ENCODE measurements at places on chromosomes 2 and 18.

DNA sequence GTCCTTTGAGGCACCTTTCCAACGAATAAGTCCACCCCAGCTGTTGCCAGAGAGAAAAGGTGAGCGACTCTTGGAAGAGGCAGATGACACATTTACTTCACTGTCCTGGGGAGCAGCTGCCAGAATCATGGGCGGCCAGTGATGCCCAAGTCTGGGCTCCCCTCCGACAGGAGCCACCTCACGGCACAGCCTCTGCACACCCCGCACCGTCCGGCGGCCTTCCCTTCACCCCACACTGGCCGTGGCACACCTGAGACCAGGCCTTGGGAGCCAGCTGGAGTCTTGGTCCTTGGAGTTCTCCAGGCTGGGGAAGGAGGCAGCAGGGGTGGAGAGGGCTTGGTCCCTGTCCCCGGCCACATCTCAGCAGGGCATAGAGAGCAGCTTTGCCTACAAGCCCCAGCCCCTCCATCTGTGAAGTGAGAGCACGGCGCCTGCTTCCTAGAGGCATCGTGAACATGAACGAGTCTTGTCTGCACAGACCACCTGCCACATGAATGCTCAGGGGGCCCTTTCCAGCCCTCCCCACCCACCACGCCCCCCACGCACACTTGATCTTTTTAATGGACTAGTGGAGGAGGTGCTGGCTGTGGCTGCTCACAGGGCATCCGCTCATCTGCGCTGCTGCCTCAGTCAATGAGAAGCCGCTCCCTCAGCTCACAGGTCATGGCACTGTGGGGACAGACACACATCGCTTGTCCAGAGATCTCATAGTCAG lies 400.2 kb upstream of the MYT1L start:
- no peak for DNase-seq

DNA sequence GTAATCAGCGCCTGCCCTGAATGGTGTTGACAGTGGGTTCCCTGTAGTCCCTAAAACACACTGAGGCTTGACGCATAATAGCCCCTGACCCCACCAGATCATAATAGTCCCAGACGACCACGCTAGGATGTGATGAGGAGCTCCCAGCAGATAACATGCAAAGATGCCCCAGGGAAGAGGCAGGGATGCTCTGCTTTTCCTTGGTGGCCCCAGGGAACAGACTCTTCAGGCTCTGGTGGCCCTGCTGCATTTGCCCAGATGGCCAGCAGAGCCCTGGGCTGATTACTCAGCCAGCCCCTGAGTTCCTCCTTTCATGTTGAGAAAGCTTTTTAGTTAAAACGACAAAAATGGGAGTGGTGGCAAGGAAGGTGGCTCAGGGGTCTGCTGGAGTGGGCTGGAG lies 5.9 kb upstream of the NCKAP5 start:
- DNase-seq, result no peak

DNA sequence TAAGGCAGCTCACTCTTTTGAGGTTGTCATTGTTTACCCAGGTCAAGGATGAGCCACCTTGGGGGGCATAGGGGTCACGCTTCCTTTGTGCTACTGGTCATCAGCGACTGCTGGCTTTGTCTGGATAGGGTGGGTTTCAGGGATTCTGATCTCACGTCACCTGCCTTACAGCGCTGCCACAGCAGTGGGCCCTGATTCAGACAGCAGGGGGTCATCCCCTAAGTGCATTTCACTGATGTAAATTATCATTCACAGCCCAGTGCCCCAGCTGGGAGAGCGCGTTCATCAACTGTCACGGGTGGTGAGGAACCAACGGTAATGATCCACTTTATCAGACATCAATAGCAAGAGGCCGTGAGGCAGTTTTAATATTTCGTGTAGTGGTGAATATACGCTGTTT lies 291.2 kb downstream of the NEDD4L start:
- no peak for DNase-seq

DNA sequence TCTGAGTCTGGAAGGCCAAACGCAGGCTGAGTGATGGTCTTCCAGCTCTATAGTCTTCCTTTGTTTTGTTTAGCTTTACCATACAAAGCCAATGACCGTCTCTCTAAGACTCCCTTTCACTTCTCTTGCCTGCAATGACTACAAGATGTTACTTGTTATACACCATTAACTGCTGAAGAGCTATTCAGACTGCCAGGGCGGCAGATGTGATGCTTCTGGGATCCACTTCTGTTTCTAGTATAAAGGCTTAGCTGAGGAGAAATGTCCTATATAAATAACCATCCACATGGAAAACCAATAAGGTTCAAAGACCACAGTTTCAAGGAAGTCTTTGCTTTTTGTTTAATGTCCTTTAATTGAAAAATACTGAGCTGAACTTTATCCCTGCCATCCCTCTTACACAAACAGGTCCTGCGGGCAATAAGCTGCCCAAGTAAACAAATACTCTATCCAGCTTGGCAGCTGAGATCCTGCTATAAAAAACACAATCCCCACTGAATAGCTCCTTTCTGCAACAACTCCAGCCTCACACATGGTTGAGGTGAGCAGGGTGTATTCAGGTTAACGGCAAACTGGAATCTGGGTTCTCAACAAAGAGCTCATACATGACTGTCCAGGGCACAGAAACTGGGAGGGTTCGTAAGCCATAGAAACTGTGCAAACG lies 124.6 kb downstream of the VIT start:
- DNase-seq, result no peak

DNA sequence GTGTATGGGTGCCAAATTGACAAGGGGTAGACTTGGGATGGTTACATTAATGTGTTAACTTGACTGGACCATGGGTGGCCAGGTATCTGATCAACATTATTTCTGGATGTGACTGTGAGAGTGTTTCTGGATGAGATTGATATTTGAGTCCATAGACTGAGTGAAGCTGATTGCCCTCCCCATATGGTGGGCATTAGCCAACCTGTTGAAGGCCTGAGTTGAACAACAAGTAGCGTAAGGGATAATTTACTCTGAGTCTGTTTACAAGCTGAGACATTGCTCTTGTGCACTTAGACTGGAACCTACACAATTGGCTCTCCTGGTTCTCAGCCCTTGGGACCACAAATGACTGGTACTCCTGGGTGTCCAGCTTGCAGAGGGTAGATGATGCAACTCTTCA lies 240.1 kb downstream of the ASXL3 start:
- DNase-seq, result no peak

- no peak for DNase-seq
Observed at GRCh38 chr18:32271672-32272208, 81.9 kb downstream of the MEP1B start.

- no peak for DNase-seq
Observed at GRCh38 chr18:31716362-31716761, 32.0 kb upstream of the B4GALT6 start.

- DNase-seq, result no peak
Observed at GRCh38 chr2:65116645-65117044, 13.3 kb downstream of the RAB1A start.

DNA sequence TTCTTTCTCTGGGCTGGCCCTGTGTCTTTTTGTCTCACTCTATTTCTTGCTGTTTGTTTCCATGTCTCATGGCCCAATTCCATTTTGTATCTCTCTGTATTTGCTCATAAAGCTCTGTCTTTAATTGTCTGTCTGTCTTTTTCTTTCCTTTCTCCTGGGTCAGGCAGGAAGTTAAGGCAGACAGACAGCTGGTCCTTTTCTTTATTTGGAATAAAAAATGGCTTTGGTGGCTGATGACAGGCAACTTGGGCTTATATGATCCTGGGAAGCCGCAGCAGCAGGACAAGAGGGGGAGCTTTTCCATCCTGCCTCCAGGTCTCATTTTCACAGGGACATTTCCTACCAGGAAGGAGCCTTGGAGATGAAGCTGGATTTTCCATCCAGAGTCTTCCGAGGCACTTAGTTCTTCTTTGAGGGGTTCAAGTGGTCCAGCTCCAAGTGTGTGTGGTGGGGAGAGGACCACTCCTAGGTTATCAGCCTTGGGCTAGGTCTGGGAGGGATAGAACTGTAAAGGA lies 138.7 kb downstream of the TDRD15 start:
- DNase-seq, result no peak

DNA sequence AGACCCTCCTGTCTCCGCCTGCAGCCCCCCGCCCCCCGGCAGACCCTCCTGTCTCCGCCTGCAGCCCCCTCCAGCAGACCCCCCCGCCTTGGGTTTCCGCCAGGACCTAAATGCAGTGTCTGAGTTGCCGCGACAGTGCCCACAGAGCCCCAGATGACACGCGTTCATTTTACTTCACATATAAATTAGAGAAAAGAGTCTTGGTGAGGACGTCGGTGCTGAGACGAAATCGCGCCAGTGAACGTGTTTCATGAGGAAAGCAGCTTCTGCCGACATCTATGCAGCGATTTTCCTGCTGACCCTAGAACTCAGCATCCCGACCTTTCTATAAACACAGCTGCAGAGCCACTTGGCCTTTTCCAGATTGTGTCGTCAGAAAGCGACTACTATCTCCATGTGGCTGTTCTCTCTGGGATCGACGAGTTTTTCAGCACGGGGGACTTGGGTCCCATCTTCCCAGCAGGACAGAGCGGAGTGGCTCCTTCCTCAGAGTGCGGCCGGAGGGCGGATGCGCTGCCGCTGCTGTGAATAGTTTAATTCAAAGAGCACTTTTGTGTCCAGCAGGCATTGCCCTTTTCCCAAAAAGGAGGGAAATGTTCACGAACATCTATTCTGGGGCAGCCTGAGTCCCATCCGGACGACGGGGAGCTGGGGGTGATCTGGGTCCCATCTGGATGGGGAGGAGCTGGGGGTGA lies 136.7 kb downstream of the NFATC1 start:
- DNase-seq, result no peak

DNA sequence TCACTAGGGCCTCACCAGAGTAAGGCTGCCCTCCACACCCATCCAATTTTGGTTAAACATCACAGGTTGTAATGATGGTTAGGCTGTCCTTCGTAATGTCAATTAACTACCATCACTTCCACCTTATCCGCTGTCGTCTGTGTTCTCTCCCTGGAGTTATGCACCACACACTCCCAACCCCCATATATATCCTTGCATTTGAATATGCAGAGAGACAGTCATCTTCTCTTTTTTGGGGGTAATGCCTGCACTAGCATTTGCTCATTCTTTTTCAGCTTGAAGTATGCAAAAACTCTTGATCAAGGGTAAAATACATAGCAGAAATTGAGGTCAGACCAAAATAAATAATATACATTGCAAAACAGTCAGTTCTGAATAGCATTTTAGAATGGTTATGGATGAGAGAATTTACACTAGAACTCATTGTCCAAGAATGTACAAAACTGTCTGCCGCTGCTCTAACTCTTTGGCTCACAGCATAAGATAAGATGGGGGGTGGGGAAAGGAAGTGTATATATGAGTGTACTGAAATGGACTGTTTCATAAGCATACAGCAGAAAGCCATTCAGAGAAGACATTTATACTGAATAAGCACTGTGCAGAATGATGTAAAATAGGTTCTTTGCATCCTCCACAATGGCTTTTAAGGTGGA lies 397.8 kb upstream of the CHST9 start:
- DNase-seq, result no peak

DNA sequence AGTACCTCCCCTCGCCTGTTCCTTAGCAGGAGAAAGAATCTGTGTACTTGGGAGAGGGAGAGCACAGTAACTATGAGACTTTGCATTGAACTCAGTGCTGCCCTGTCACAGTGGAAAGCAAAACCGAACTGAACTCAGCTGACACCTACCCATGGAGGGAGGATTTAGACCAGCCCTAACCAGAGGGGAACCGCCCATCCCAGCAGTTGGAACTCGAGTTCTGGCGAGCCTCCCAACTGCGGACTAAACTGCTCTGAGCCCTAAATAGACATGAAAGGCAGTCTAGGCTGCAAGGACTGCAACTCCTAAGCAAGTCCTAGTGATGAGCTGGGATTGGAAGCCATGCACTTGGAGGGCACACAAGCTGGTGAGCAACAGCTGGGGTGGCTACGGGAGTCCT lies 110.4 kb downstream of the GRB14 start:
- DNase-seq, result no peak
